ENCODE measurements at places on chromosomes 6 and 20.

DNA sequence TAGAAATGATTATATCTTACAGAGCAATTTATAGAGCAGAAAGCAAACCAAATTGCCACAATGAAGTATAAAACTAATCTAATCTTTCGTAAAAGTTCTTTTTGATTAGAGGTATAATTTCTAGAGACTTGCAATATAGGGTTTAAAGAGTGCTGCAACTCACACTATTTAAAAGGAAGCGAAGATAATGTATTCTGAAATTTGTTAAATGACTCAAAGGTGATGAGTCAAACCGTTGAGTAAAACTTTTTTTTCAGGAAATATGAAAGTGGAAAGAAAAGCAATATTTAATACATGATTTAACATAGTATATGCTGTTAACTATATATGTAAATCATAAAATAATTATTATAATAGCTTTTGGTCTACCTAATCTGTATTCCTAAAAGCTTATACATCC is 133.6 kb downstream of the SYNE1 start:
- DNase-seq: no peak

GRCh38 chr6:53041356-53041755 is 23.8 kb upstream of the FBXO9 start:
- DNase-seq: no peak

DNA sequence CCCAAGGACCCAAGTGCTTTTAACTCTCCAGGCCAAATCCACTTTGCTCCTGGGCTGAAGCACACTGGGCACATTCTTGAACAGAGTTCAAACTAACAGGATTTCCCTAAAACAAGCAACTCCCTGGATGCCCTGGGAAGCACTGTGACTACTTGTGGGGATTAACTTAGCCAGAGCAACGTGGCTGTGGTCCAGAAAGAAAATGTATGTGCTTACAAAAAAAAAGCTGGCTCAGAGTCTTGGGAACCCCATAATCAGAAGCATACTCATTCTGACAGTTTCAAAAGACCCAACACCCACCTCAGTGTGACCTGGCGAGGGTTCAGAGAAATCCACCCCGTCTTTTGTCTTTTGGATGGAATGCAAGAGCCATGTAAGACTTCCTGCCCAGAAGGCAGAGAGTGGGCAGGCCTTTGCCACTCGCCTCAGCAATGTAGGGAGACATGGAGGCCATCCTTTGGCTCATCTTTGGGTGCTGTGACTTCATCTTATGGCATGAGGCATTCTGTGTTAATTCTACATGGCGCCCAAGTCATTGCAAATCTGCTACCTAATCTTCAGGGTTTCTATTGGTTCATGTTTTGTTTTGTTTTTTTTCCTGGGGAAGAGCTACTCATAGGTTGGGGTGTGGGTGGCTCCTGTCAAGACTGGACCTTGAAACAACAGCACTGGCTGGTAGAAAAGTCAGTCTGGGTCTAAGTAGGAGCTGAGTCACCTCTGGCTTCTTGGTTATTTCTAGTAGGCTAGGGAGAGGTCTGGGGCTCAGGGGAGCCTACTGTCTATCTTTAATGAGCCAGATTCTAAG is 248.6 kb upstream of the SUPT3H start:
- DNase-seq: no peak

- DNase-seq: no peak
These were observed 7.4 kb downstream of the STK35 start for GRCh38 chr20:2108987-2109386.

DNA sequence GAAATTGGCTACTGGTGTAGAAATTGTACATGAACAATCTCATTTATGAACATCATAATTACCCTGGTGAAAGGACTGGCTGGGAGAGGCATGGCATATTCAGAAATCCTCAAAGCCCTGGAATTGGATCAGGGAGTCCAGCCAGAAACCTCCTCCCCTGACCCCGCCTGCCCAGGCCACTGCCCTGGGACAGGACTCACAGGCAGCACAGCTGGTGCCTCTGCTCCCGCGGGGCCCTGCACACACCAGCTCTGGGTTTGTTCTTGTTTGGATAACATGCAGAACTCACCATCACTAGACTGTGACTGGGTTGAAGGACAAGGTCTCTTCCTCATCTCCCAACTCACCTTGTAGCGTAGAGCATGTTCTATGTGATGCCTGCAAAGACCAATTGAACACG is 56.2 kb downstream of the AGPAT4 start:
- DNase-seq: no peak

- no peak for DNase-seq
These were observed 43.2 kb upstream of the ADGRF5 start for GRCh38 chr6:46964716-46965519.

DNA sequence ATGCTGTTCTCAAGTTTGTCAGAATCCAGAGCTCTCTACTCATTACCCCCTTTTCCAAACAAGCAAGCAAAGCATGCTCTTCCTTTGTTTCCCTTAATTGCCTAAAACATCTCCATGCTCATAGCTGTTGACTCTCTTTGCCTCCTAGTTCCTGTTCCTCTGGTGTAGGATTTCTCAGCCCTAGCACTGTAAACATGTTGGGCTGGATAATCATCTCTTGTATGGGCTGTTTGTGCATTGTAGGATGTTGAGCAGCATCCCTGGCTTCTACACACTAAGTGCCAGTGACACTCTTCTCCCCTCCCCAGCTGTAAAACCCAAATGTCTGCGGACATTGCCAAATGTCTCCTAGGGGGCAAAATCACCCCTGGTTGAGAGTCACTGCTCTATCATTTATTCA is 14.0 kb downstream of the PPARD start:
- no peak for DNase-seq

DNA sequence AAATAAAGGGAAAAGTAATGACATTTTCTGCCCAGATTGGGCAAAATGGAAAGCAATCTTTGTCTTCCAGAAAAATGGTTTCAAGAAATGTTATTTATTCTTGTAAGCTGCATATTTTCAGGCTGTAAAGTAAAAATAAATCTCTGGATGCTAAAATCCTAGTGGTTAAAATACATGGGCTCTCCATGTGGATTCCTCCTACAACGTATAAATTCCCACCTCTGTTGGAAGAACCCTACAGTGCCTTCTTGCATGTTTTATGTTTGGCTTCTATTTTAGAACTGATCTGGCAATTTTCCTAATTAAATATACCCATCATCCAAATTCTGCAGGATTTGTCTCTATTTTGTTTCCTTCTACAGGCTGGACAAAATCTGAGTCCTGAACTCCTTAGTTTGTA is 528.9 kb downstream of the COL12A1 start:
- no peak for DNase-seq

DNA sequence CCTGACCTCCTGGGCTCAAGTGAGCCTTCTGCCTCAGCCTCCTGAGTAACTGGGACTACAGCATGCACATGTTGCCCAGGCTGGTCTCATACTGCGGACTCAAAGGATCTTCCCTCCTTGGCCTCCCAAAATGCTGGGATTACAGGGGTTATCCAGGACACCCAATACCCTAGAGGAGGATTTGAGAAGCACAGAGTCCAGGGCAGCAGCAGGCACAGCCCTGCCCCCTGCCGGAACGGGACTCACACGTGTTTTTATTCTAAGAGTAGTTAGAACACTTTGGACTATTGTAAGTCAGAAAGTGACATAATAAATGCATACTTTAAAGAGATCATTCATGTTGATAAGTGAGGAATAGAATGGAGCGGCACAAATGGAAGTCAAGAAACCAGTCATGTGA is 80.2 kb downstream of the C6orf118 start:
- no peak for DNase-seq

GRCh38 chr6:12198851-12199250 is 91.3 kb upstream of the EDN1 start:
- DNase-seq: no peak

DNA sequence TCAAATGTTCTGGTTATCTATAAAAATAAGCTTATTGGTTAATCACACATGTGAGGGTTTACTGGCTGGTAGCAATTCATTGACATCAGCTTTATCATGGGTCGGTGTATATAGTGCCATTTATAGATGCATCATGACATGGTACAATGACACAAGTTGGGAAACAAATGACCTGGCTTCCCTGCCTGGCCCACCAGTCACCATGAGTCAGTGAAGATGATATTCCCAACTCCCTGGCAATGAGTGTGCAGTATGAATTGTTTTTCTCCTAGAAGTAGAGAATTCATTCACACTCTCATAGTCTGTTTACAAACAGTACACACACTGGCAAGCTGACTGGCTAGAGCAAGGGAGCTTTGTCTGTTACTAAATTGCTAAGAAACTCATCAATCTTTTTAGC is 37.2 kb upstream of the CALHM6 start:
- DNase-seq: no peak

GRCh38 chr20:2213401-2213800 is 82.4 kb upstream of the TGM3 start:
- no peak for DNase-seq

GRCh38 chr6:143823548-143823947 is 19.6 kb upstream of the LTV1 start:
- no peak for DNase-seq

GRCh38 chr20:50055524-50056083 is 57.3 kb downstream of the UBE2V1 start:
- no peak for DNase-seq

- no peak for DNase-seq
These were observed 8.6 kb upstream of the PFDN4 start for GRCh38 chr20:54199283-54199682.

DNA sequence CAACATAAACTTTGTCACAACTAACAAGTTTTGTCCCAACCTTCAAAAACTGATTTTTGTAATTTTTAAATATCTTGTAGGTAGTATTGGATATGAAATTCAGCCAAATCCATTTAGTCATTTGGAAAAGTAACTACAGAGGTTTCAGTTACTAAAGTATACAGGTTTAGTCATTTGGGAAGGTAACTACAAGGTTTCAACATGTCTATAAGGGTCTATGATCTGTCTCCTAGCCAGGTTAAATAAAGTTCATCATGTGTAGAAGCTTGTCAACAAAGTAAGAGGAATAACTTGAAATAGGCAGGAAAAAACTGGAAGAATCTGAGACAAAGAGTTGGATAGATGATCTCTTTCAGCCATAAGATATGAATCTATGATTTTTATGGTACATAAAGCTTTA is 229.8 kb downstream of the COL12A1 start:
- DNase-seq: no peak

DNA sequence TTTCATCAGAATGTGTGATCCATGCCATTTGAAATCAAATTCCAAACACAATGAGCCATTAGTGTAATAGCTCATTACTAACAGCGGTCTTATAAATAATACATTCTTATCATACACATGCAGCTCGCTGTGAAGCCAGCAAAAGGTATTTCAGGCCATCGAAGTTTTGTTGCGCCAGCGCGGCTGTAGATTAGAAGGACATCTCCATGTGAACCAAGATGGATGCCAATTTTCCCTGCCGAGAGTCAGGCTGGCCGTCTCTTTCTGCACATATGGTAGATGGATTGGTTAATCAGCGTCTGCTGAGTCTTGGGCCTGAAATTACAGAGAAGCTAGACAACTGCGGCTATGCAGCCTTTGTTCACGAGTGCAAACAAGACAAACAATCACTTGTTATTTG is 44.1 kb downstream of the CFAP61 start:
- peak; percentile 28 for DNase-seq

- DNase-seq: no peak
These were observed 135.5 kb downstream of the LY86 start for GRCh38 chr6:6723921-6724538.

DNA sequence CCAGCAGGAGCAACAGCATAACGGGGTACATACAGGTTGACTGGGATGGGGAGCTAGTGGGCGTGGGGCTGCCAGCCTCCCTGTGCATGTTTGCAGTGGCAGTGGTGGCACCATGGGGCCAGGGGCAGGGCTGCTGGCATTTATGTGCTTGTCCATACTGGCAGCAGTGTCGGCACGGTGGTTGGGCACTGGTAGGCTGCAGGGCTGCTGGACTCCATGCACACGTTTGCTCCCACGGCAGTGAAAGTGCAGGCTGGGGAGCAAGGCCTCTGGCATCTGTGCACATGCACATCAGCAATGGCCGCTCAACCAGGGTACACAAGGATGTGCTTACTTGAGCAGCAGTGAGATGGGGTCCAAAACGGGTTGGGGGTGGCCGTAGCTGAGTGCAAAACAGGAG is 159.5 kb upstream of the KHDRBS2 start:
- DNase-seq: no peak

GRCh38 chr6:170076466-170077165 is 214.3 kb downstream of the DLL1 start:
- DNase-seq: no peak

- DNase-seq: no peak
These were observed 44.4 kb upstream of the SHLD1 start for GRCh38 chr20:5705827-5706226.

GRCh38 chr6:105744815-105745214 is 341.3 kb upstream of the PRDM1 start:
- no peak for DNase-seq

- DNase-seq: no peak
These were observed 49.1 kb downstream of the RFPL4B start for GRCh38 chr6:112396221-112396620.
